Activated CD4-positive, alpha-beta T cell treated with anti-CD3 and anti-CD28 coated beads, Interleukin-2, amount 50 U/mL, for 48 hours (primary cell): ENCODE measurements at places on chromosomes 2 and 18.

GRCh38 chr2:179311101-179311500 lies 46.5 kb upstream of the SESTD1 start:
- no peak for DNase-seq

DNA sequence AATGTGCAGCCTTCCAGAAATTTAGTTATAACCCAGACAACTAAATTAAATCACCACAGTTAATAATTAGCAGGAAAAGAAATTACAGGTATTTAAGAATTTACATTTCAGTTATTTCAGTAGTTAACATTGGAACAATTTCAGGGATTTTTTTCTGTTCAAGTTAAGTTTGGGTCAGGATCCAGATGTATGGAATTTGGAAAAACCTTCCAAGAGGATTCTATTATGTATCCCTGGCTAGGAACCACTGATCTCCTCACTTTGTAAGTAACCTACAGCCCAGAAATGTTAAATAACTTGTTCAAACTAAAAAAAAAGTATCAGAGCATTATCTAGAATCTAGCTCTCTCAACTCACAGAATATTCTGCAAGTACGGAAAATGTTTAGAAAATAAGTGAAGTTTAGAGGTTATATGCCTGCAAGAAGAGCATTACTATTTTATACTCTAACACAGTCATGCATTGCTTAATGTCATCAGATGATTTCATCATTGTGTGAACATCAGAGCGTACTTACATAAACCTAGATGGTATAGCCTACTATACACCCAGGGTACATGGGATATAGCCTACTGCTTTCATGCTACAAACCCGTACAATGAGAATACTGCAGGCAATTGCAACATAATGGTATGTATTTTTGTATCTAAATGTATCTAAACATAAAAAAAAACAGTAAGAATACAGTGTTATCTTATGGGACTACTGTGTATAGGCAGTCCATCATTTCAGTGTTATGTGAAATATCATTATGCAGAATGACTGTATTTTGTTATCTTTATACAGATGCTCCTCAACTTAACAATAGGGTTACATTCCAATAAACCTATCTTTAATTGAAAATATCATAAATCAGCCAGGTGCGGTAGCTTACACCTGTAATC lies 6.1 kb downstream of the NCKAP1 start:
- DNase-seq = no peak

DNA sequence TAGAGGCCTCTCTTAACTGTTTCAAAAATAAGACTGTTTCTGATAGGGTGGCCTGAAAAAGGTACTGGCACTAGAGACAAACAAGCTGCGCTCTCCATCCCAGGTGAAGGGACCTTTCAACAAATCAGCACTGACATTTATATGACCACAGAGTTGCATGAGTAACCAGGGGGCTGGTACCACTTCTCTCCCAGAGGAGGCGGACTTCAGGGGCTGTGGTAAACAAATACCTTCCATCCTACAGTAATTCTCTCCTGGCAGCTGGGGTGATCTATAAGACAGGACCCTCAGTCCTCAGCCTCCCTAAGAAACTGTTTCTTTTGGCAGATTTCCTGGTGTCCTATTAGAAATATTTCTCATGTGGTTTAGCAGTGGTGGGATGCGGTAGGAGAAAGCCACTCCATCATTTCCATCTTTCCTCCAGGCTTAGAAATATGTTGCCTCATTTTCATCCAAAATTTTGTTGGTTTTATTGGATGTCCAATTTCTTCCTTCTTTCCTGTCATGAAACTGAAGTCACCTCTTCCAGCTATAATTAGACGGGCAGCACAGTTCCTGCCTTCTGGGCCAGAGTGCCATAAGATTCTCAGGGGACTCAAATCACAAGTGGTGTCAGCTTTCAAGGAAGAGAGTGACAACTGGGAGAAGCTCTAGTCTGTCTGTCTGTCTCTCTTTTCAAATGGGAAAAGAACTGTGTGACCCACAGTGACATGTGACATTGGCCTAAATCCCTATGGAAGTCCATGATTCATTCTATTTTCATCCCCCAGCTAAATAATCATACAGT lies 96.4 kb downstream of the CYRIA start:
- no peak for DNase-seq

DNA sequence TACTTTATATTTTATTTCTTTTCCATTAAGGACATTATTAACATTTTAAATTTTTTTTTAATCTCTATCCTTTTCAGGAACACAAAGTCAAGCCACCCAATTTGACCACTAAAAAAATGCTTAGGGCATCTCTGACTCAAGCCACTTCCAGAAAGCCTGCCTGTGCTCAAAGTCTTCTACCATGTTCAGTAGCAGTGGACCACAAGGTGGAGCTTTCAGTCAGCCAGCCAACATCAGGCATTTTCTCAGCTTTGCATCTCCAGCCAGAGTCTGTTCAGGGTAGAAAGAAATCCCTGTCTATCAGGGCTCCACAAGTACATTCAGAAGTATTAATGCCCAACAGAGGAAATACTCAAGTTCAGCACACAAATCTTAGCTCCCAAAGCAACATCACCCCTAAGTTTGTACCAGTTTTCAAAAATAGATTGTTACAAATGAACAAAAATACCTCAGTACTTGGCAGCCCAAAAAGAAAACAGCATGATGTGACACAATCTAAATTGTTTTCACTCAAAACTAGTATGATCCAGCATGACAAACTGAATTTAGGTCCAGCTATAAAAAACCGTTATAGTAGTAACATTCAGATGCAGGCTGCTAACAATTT lies 37.6 kb downstream of the C18orf63 start:
- peak; percentile 36 for DNase-seq
